Activated CD4-positive, alpha-beta memory T cell treated with anti-CD3 and anti-CD28 coated beads for 36 hours (primary cell): ENCODE measurements at places on chromosomes 7 and 10. TPM values are rescaled to one million over a fixed set of nuclear protein-coding genes. Genes with fewer than 3 reads are reported as not detected.

TMEM229A gene
- not detected for total RNA-seq

DYNC1I1 gene
- not detected for total RNA-seq

SVOPL gene
- total RNA-seq, result not detected

CYP3A5 gene
- not detected for total RNA-seq

DNA sequence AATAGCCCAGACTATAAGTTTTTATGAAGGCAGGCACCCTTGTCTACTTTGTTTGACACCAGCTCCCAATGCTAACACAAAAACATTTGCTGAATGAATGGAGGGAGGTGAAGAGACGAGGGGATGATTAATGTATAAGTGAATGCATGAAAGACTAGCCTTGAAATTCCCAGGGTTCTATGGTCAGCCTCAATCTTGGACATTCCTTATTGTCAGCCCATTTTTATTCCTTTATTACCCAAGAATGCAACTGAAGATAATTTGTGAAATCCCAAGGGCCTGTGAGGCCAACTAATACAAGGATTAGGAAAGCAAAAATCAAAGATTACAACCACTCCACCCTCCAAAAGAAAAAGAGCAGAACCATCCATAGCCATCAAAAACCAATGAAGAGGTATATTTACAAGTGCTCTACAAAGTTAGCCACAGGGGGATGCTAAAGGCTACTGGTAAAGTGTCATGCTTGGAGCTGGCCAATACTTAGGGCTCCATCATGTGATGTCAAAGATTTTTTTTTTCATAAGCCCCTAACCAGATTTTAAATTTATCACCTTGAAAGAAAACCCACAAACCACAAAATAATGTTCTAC lies 40.0 kb upstream of the ASAH2 start:
- H3K27me3 ChIP-seq, result no peaks in the 10 kb centered on the region
- H3K4me3 ChIP-seq, result no peak overlapping the region
- H3K27ac ChIP-seq, result no peak overlapping the region
- no peak for DNase-seq
- no peaks in the 10 kb centered on the region for H3K36me3 ChIP-seq

DNA sequence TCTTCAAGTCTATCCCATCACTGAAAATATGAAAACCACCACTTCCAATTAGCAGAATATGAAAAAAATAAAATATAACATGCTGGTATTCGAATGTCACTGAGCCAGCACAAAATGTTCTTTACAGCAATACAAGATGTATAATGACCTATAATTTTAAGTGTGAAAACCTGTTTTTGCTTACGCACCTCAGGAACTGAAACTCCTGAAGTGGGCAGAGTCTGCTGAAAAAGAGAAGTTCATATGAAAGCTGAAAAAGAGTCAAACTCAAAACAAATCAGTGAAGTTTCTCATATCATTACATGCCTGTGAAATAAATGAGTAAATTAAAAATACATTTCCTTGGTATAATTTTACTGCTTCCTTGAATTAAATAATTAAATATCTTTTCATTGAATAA lies 272.5 kb downstream of the DGKB start:
- H3K27ac ChIP-seq, result no peak overlapping the region
- no peak overlapping the region for H3K4me3 ChIP-seq
- no peaks in the 10 kb centered on the region for H3K36me3 ChIP-seq
- no peak for DNase-seq
- no peaks in the 10 kb centered on the region for H3K27me3 ChIP-seq

DNA sequence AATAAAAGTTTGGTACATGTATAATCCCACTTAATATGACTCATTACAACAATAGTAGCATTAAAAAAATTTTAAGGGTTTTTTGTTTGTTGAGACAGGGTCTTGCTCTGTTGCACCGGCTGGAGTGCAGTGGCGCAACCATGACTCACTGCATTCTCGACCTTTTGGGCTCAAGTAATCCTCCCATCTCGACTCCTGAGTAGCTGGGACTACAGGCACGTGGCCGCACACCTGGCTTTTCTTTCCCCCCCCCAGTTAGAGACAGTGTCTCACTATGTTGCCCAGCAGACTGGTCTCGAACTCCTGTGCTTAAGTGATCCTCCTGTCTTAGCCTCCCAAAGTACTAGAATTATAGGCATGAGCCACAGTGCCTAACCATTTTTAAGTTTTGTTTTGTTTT lies 40.7 kb downstream of the KMT2C start:
- H3K36me3 ChIP-seq, result no peaks in the 10 kb centered on the region
- H3K27ac ChIP-seq, result no peak overlapping the region
- no peaks in the 10 kb centered on the region for H3K27me3 ChIP-seq
- H3K4me1 ChIP-seq, result peaks cover 55% of the 10 kb centered on the region
- H3K4me3 ChIP-seq, result no peak overlapping the region

DNA sequence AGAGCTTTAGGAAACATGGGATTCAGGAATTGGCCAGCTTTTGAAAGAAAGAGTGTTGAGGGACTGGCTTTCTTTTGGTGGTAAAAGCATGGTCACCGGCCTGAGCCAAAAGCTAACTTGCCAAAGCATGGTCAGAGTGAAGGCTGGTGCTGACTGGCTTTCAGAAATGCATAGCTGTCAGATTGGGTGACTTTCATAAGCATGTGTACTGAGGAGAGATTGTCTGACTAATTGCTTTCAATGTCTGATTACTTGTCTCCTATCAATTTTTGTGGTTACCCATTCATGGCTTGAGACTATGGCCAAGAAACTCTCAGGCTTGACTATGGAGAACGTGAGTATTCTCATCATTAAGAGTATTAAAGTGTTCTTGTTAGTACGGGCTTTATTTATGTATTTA lies 28.2 kb downstream of the ZNF25 start:
- no peak overlapping the region for H3K27ac ChIP-seq
- H3K4me3 ChIP-seq, result no peak overlapping the region
- no peak for DNase-seq
- H3K27me3 ChIP-seq, result no peaks in the 10 kb centered on the region

GRCh38 chr7:78438433-78438832 lies 639.9 kb downstream of the PHTF2 start:
- DNase-seq, result no peak
- no peak overlapping the region for H3K27ac ChIP-seq
- no peaks in the 10 kb centered on the region for H3K4me1 ChIP-seq

DNA sequence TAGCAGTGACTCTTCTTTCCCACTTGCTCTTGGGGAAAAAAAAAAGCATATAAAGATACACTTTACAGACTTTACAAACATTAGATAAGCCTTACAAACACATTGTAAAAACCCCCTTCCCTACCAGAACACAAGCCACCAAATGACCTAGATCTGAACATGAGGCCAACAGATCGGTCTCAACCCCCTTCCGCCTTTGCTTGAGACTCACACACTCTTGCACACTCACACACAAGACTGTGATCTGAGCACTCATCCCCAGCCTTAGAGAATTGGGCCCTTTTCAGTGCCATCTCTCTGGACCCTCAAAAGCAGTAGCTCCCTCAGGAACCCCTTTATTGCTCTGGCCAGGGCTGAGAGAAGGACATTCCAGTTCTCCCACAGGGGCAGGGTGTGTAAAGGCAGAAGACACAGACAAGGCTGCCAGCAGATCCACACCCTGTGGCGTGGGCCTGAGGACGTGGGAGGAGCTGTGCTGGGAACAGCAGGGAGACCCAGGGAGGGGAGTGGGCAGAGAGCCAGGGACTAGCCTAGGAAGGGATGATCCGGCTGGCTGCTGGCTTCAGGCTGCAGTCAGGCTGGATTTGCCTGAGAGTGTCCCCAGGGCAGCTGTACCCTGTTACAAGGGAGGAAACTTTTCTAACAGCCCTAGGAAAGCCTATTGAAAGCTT lies 206.7 kb downstream of the KIAA1217 start:
- H3K4me3 ChIP-seq, result no peak overlapping the region
- no peaks in the 10 kb centered on the region for H3K36me3 ChIP-seq

GRCh38 chr10:79416578-79417255 lies 28.7 kb downstream of the ZCCHC24 start:
- H3K36me3 ChIP-seq, result no peaks in the 10 kb centered on the region
- DNase-seq, result no peak
- H3K27ac ChIP-seq, result no peak overlapping the region
- no peaks in the 10 kb centered on the region for H3K27me3 ChIP-seq
- H3K4me1 ChIP-seq, result peaks cover 7% of the 10 kb centered on the region

DNA sequence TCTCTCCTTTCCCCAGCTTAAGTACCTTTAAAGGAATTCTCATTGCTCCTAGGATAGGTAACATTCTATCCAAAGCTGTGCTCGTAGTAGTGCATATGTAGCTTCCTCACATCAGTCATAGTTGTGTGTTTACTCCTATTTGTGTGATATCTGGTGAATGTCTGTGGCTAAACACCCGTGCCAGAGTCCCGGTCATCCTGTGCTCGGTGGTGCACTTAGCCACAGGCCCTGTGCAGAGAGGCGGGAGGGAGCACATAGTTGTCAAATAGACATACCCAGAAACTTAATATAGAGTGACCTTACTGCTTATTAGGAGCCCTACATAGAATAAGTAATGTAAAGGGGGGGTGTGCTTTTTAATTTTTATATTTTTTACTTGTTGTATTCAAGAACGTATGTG lies 76.6 kb downstream of the RBM33 start:
- DNase-seq, result no peak
- H3K4me1 ChIP-seq, result peaks cover 17% of the 10 kb centered on the region
- H3K27ac ChIP-seq, result no peak overlapping the region
- H3K27me3 ChIP-seq, result no peaks in the 10 kb centered on the region

DNA sequence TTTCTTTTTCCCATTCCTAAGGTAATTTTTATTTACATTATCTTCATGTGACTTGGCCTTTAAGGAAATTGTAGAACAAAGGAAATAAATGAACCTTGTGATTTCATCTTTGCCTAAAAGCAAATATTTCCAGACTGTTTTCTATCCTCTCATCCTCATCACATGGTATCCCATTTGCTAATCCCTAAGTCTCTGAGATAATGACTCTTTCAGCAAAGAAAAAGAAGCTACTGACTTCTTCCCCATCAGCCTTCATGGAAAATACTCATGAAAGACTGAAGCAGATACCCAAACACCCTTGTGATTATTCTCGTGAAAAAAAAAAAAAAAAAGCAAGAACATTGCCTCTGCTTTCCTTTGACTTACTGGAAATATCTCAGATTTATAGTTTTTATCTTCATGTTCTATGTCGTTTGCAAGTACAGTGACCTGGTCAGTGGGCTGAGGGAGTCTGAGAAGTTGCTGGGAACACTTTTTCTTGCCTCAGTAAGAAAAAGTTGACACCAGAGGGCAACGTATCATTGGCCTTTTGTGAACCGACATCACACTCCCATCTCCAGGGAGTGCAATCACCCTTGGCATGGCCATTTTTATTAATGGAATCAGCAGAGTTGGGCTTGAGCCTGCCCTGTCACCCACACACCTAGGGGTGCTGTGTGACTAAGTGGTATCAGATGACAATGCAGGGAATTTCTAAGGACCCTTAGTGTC lies 246.0 kb upstream of the KMT2E start:
- no peak for DNase-seq
- H3K4me1 ChIP-seq, result no peaks in the 10 kb centered on the region
- H3K36me3 ChIP-seq, result no peaks in the 10 kb centered on the region
- H3K4me3 ChIP-seq, result no peak overlapping the region
- H3K27ac ChIP-seq, result no peak overlapping the region

GRCh38 chr7:148083448-148083847 lies 507.1 kb upstream of the C7orf33 start:
- H3K4me3 ChIP-seq, result no peak overlapping the region
- H3K4me1 ChIP-seq, result no peaks in the 10 kb centered on the region
- H3K36me3 ChIP-seq, result no peaks in the 10 kb centered on the region

DNA sequence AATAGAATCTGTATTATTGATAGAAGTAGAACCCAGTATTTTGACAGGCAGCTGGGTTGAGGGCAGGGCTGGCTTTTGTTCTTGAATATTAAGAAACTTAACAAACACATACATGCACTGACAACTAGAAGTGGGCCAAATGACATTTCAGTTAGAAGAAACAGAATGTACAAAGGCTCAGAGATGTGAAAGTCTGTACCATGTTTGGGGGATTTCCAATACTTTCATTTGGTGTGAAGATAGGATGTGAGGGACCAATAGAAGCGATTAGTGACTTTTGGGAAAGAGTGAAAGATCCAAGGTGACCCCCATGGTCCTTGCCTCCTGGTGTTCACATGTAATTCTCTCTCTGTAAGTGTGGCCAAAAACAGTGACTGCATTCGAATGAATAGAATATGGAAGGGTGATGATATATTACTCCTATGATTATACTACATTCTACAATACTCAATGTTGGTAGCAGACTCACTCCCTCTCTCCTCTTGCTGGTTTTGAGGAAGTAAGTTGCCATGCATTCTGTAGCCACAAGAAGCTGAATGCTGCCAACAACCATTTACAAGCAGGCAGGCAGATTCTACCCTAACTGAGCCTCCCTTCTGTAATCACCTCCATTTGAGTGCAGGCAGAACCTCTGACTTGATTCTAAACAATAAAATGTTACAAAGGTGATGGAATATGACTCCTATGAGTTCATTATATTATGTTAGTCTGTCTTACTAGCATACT lies 151.4 kb downstream of the TMEM168 start:
- H3K27ac ChIP-seq, result no peak overlapping the region
- no peaks in the 10 kb centered on the region for H3K4me1 ChIP-seq
- no peaks in the 10 kb centered on the region for H3K27me3 ChIP-seq
- H3K4me3 ChIP-seq, result no peak overlapping the region
- no peak for DNase-seq

DNA sequence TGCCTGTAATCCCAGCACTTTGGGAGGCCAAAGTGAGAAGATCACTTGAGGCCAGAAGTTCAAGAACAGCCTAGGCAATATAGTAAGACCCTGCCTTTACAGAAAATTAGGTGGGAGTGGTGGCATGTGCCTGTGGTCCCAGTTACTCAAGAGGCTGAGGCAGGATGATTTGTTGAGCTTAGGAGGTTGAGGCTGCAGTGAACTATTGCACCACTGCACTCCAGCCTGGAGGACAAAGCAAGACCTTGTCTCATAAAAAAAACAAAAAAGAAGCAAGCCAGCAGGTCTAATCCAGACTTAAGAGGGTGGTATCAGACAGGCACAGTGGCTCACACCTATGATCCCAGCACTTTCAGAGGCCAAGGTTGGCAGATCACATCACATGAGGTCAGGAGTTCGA lies 24.5 kb upstream of the KCTD7 start:
- no peak overlapping the region for H3K27ac ChIP-seq
- H3K4me3 ChIP-seq, result no peak overlapping the region
- H3K27me3 ChIP-seq, result no peaks in the 10 kb centered on the region
- DNase-seq, result no peak
- H3K36me3 ChIP-seq, result no peaks in the 10 kb centered on the region

DNA sequence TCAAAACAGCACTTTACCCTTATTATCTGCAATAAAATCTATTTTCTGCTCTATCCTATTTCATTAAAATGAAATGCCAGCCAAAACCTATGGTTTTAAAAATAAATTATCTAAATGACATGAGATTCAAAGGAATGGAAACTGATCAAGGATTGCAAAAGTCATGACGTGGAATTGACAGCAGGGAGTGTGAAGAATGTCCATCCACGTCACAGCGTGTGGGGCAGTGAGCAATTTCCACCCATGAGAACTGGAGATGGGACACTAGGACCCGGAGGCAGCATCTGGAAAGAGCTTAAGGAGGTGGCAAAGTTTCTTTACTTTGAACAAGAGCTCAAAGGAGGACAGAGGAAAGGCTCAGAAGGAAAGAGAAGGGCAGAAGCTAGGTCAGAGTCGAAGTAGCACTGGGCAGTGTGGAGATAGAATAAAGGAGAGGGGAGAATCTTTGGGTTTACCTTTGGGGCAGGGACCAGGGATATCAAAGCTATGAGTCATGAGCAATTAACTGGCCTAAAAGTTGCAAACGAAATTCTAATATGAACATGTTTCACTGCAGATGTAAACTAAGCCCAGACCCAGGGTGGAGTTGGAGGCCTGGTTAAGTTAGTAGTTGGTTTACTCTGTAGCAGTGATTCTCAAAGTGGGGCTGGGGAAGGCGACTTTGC lies 24.9 kb upstream of the STK17A start:
- no peak for DNase-seq
- H3K4me1 ChIP-seq, result peaks cover 15% of the 10 kb centered on the region
- H3K27ac ChIP-seq, result no peak overlapping the region
- no peak overlapping the region for H3K4me3 ChIP-seq
- H3K27me3 ChIP-seq, result peaks cover 14% of the 10 kb centered on the region
- no peaks in the 10 kb centered on the region for H3K36me3 ChIP-seq
